A549 treated with GW870086 at 1 μM for 4 hours (cell line): ENCODE measurements at places on chromosomes 7 and 10. TPM values are rescaled to one million over a fixed set of nuclear protein-coding genes. Genes with fewer than 3 reads are reported as not detected.

The NXPH1 gene
- total RNA-seq = not detected in 5 replicates

The ZNF467 gene
- 0.91 to 1.2 TPM (median 1.0 TPM) in 5 replicates for total RNA-seq

The CALHM3 gene
- total RNA-seq = 0.10 to 0.35 TPM (median 0.22 TPM) in 4 of 5 replicates, not detected in the other

The PDK4 gene
- total RNA-seq = 6.8 to 10.4 TPM (median 10.3 TPM) in 5 replicates

The LRIT1 gene
- not detected in 5 replicates for total RNA-seq

The MYL10 gene
- total RNA-seq = not detected in 5 replicates

The TEX36 gene
- total RNA-seq = not detected in 5 replicates

The NRG3 gene
- total RNA-seq = not detected in 5 replicates

The MACC1 gene
- total RNA-seq = not detected in 5 replicates
